ENCODE measurements at places on chromosomes 13 and 19.

DNA sequence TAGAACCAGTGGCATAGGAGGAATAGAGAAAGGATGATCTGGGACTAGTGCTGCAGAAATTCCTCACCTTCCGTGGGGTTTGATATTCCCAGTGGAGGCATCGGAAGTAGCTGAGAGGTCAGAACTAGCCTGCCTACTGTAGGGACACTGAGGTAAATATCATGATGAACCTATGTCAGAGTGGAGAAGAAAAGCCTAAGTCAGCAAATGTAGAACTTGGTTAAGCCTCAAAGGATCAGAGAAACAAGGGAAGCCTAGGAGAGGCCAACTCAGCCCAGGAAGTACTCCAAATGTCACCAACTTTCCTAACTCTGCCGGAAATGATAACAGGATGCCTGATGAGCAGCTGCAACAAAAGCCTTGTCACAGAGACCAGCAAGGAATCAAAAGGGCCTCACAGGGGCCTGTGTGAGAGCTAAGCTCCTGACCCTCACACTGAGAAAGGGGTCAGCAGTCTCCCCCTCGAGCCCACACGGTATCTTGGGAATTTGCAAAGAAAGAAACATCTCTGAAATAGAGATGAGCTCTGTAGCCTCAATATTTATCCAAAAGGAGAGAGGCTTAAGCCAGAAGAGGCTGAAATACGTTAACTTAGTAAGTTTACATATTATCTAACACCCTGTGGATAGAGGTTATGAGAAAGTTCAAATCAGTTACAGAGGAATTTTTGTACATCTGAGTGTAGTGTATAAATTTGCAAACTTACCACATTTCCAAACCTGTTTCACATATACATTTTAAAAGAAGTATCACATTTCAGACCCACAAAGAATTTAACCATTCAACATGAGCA lies 1064.3 kb downstream of the DIAPH3 start:
- DNase-seq, result no peak

GRCh38 chr13:34749046-34749445 lies 193.0 kb upstream of the NBEA start:
- no peak for DNase-seq

DNA sequence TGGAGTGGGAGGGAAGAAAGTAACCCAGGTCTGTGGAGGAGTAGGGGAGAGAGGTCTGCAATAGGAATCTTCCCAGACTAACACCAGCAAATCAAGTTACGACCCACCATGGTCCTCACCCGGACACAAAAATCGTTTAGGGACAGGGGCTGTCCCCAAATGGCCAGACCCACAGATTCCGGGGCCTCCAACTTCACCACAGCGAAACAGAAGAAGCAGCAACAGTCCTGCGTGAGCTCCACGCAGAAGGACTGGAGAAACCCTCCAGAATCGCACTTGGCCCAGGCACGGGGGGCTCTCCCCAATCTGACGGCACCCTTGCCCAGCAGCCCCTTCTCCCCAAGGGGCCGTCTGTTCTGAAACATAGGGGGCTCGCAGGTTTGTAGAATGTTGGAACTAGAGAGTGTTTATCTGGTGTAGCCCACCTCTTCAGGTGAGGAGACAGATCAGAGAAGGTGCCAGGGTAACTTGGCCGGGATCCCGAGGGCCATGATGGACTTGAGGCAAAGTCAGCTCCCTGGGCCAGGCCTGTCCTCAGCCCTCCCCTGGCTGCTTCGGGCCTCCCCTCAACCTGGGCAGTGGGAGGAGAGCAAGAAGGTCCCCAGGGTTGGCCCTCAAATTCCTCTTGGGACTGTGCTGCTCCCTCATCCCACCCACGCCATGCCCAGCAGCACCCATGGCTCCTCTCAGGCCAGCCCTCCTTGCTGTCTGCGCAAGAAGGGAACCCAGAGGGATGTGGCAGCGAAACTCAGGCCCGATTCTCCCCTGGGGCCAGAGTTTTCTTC lies 82.5 kb upstream of the GPR183 start:
- DNase-seq, result no peak

DNA sequence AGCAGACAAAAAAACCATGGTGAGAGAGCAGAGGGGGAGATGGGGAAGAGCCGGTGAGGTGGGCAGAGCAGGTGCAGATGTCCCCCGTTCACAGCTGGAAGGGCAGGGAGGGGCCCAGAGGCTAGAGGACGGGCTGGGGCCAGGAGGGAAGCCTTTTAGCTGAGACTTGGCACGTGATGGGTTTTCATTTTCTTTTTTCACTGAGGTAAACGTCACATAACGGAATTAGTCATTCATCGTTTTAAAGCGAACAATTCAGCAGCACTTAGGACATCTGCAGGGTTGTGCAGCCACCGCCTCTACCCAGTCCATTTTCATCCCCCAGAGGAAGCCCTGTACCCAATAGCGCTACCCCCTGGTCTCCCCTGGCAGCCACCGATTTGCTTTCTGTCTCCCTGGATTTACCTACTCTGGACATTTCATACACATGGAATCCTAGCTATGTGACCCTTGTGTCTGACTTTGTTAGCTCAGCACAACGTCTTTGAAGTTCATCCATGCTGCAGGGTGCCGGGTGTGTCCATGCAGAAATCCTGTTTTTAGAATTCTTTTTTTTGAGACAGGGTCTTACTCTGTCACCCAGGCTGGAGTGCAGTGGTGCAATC lies 16.0 kb upstream of the EMC10 start:
- DNase-seq, result peak; percentile 94

DNA sequence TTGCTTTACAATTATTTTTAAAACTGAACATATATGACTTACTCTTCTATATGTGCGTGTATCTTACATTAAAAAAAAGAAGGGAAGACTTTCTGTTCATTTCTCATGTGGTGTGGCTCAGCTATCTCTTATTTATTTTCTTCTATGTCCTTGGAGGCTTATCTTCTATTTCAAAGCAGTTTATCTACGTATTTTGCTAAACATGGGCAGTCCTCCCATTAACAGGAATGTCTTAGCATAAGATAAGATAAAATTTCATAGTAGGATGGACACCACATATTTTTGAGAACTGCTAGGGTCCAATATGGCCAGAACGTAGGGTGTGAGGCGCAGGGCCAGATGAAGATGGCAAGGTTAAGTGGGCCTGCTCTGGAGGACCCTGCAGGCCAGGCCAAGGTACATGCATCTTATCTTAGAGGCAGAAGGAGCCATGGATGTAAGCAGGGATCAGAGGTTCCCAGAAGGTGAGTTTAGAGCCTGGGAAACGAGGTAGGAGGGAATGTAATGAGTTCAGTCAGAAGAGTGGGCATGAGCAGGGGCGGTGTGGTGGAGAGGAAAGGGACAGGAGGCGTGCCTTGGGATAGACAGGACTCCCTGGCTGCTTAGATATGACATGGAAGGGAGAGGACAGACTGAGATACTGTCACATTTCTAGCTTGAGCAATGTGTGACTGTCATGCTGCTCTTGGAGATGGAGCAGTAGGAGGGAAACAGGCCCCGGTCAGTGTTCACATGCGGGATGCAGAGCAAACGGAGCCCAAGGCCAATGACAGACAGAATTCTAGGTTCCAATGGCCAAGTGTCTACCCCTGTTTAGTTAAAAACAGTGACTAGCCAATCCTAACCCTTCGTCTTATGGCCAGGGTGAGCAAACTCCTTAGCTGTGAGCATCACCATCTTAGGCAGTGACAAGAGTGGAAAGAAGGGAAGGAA lies 68.6 kb upstream of the MEDAG start:
- DNase-seq, result no peak

DNA sequence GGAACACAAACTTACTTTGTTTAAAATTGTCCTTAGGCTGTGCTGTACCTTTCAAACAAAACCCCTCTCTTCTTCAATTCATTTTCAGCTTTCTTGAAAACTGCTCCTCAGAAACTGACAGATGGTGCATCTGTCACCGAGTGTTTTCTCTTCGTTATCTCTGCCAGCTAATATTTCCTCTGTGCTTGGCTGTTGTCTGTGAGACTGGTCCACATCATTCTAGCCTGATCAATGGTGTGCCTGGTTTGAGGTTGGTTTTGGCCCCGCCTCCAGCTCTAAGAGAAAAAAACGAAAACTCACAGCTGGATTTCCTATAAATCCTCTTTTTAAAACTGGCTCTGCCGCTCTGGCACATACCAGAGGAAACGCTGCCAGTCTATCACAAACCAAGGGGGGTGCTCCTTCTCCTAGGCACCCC lies 79.7 kb downstream of the STARD13 start:
- no peak for DNase-seq

- DNase-seq, result no peak
These were observed 27.0 kb downstream of the ARID3A start for GRCh38 chr19:952680-953444.

GRCh38 chr13:112967686-112968379 lies 1.2 kb upstream of the MCF2L start:
- no peak for DNase-seq

DNA sequence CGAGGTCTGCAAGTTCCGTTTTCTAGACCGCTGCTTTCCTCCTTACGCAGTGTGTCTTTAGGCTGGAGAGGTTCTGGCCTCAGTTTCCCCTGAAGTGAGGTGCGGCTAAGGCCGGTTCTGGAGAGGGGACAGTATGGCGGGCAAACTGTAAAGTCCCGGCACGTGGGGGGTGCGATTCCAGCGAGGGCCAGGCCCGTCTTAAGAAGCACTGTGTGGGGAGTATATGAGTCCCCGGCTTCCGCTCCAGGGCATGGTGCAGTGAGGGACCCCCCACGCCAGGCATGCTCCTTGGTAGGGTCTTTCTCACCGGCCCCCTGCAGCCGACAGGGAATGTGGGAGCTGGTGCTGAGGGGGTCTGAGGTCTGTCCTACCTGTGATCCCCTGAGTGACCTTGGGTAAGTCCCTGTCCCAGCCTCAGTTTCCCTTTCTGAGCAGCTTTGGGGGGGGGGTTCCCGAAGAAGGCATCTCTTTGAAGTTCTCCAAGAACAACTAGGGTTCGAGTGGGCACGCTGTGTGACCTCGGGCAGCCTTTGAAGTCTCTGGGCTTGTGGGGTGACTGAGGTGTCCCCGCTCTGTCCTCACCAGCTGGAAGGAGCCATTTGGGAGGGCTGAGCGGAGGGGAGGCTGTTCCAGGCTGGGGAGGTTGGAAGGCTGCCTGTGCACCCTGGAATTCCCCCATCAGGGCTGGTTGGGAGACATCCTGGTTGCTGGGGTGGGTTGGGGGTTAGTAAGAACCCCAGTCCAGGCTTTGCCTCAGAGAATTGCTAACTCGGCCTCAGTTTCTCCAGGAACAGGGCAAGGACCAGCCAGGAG lies 1.5 kb downstream of the NFIC start:
- no peak for DNase-seq

- no peak for DNase-seq
These were observed 74.5 kb downstream of the CYSLTR2 start for GRCh38 chr13:48728226-48728625.

GRCh38 chr13:32911506-32911905 lies 104.7 kb upstream of the KL start:
- peak; percentile 70 for DNase-seq

- peak; percentile 29 for DNase-seq
These were observed 4.8 kb upstream of the LAMP1 start for GRCh38 chr13:113292021-113292862.

DNA sequence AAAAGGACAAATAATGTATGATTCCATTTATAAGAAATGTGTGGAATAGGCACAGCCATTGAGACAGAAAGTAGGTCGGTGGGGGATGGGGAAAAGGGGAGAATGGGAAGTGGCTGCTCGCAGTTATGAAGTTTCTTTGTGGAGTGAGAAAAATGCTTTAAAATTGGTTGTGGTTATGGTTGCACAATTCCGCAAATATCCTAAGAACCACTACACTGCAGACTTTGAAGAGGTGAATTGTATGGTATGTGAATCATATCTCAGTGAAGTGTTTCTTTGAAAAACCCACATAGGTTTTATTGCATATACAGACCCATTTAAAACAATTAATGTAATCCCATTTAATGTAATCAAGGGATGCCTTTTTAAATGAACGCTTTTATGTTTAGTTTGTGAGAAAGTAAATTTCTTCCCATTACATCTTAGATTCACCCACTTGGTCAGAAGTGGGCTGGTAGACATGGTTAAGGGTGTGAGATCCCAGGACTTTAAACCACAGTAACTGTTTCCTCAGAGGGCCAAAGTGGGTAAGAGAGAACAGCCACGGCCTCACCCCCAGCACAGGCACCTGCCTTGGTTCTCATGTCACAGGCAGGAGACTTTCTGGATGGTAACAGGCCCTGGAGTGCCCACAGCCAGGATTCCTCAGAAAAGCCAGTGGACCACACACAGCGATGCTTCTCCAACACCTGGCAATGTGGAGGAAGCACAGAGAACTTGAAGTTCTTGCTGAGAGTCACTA lies 119.3 kb upstream of the GJB6 start:
- DNase-seq, result no peak

GRCh38 chr19:38993271-38993670 lies 17.7 kb upstream of the FBXO17 start:
- peak; percentile 22 for DNase-seq

DNA sequence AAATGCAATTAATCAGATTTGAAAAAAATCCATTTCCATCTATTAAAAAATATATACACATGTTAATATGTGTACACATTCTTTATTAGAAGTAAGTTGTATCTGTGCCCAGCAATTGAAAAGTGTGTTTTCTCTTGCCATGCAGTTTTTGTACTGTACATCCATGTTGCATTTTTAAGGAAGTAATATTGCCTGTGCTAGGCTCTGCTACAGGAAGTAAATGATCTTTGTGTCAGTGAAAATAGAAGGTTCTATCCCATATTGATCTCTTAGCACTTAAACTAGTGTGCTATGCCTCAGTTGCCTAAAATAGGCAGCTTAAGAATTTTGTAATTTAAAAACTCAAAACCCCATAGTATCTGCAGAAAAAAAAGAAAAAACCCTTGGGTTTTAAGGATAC lies 122.5 kb downstream of the CDK8 start:
- no peak for DNase-seq

GRCh38 chr13:49247643-49248621 lies at the start of gene CDADC1:
CDADC1 (plus strand) TSS chr13:49247925; CDS start chr13:49248038, 113 bp downstream.
- peak; percentile 94 for DNase-seq

GRCh38 chr13:70386919-70387318 lies 278.7 kb upstream of the KLHL1 start:
- no peak for DNase-seq

DNA sequence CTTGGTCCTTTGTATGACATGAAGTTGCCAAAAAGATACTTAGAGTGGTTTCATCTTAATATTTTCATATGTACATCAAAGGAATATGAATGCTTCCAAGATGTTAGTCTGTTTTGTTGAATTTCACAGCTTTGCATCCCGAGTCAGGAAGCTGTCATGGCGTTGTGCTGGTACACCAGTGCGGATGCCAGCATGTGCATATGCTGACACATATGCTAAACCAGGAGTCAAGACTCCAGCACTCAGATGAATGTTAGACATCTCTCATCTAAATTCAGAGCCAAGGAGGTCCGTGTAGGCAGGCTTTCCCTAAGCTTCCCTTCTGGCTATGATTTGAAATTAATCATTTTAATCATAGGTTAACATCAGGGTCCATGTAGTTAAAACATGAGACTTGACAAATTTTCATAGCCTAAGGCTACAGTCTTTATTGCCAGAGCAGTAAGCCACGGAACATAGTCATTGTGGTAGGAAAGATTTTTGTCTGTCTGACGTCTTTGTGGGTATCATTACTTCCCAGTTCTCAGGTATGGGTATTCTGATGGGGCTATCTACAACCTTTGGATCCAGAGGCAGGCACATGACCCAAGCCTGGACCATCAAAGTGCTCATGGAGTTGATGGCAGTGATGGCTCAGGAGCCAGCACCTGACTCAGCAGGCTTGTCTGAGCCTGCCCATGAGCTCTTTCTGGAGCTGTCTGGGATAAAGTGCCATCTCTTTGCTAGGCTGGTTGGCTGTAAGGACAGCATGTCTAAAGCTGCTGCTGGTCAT lies 246.1 kb downstream of the KCNRG start:
- no peak for DNase-seq

All from ACHN (cell line).